ENCODE measurements at places on chromosomes 16 and 17.

DNA sequence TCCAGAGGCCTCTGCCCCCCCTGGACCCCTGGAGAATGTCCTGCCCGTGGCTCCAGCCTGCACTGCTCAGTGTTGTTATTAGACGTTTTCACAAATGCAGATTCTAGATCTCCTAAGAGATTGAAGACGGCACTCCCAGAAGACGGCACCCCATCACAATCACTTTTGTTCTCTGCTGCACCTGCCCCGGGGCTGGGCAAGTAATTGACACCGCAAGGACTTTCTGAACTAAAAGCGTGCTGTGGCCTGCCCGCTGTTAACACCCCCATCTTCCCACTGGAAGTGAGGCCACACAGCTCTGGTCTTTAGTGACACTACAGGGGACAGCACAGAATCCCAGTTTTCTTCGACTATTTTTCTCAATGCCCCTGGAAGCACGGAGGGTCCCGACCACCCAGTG, 256.9 kb downstream of the ENGASE start:
- no peak for DNase-seq

GRCh38 chr17:77466596-77467223, 325.9 kb downstream of the SEC14L1 start:
- DNase-seq, result no peak

GRCh38 chr16:79716645-79717332, 116.3 kb upstream of the MAF start:
- no peak for DNase-seq

DNA sequence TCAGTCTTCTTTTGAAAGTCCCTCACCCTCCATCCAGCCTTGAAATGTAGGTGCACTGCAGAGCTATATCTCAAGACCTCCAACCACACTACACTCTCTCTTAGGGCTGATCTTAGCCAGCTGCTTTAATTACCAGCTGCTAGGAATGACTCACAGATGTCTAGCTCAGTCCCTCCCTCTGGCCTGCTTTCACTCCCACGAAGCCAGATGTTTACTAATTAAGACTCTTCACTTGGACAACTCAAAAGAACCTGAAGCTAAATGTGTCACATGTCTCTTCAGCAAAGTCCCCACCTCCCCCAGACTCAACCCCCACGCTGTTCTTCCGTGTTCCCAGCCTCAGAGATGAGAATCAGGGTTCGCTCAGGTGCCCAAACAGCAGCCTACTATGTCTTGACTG, 2.6 kb downstream of the GTF3C1 start:
- no peak for DNase-seq

GRCh38 chr16:80564394-80564793, 23.6 kb downstream of the DYNLRB2 start:
- no peak for DNase-seq

DNA sequence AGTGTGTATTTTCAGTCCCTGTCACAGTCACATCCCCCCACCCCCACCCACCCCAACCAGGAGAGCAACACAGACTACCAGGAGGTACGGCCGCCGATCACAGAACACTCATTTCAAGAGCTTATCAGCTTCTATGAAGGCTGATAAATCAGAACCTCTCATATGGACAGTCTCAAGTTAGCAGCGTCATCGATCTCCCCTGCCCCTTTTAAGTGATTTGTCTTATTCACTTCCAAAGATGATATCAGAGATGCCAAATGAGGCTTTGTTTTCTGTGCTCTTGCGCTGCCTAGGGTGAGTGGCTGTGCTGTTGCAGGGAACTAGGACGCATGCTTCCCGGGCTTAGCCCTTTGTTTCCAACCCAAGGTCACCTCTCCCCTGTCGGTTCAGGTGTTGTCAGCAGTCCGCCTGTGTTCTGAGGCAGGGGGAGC, 26.8 kb upstream of the PMFBP1 start:
- DNase-seq, result no peak
